ENCODE measurements at places on chromosomes 3 and 15.

DNA sequence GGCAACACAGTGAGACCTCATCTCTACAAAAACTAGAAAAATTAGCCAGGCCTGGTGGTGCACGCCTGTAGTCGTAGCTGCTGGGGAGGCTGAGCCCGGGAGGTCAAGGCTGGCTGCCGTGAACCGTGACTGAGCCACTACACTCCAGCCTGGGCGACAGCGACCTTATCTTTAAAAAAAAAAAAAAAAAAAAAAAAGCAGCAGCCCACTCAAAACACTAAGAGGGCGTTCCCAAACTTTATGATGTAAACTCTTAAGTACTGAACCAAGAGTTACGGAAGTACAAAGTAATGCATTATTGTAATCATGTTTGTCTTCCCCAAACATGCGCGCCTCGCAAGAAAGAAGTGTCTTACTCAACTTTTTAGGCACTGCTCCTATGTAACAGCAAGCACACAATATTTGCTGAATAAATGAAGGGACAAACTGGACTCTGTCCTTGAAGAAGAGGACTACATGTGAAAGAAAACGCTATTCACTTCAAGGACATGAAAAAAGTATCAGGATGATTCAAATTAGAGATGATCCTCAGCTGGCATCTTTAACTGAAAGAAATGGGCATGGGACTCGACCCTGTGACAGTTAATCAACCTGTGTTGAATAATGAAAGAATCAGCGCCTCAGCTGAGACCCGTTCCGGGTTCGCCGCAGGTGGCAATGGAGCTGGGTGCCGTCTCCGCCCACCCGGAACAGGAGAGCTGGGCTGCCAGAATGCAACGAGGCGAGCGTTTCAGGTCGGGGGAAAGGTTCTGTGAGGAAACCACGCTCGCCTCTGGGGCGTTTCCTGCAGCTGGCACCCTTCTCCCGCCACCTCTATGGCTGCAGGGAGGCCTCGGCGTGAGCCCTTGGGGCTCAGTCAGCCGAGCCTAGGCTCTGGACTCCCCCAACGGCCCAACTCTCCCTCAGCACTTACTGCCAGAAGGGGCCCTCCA lies 718 bp downstream of the SPG11 start:
- peak; percentile 71 for DNase-seq

GRCh38 chr3:133836497-133837158 lies 31.0 kb downstream of the SRPRB start:
- no peak for DNase-seq

- DNase-seq = no peak
These were observed 37.8 kb upstream of the SCN5A start for GRCh38 chr3:38687321-38687720.

DNA sequence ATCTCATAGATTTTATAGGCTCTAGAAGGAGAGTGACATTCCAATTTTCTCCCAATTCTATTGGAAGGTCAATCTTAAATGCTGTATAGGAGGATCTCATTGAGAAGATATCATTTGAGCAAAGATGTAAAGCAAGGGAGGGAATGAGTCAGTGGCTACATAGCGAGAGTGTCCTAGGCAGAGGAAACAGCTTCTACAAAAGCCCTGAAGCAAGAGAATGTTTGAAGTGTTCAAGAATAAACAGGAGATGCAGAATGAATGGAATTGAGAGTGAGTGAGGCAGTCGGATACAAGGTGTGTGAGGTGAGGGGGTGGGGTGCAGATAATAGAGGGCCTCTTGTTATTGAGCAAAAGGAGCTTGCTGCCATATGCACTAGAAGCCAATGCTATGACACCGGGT lies 545.9 kb downstream of the IGSF11 start:
- no peak for DNase-seq

DNA sequence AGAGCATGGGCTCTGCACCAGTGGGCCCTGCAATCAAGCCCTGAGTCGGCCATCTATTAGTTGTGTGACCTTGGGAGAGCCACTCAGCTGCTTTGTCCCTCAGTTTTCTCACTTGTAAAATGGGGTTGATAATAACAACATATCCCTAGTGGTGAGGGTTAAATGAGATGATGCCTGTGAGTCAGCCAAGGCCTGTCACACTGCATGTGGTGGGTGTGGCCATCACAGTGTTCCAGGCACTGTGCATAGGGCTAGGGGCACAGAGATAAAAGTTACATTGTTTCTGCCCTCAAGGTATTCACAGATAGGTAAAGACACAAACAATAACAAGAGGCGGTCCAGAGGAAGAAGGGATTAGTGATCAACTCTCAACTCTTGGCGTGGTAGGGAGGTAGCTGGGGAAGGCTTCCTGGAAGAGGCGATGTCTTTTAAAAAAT lies 19.5 kb downstream of the SMAD6 start:
- no peak for DNase-seq

GRCh38 chr3:81650187-81650586 lies 111.3 kb downstream of the GBE1 start:
- no peak for DNase-seq

- DNase-seq = no peak
These were observed 44.0 kb upstream of the SEC22A start for GRCh38 chr3:123157598-123158287.

- DNase-seq = no peak
These were observed 36.1 kb downstream of the NSMCE3 start for GRCh38 chr15:29233566-29233965.

GRCh38 chr15:80709542-80709941 lies 14.4 kb downstream of the ABHD17C start:
- no peak for DNase-seq

DNA sequence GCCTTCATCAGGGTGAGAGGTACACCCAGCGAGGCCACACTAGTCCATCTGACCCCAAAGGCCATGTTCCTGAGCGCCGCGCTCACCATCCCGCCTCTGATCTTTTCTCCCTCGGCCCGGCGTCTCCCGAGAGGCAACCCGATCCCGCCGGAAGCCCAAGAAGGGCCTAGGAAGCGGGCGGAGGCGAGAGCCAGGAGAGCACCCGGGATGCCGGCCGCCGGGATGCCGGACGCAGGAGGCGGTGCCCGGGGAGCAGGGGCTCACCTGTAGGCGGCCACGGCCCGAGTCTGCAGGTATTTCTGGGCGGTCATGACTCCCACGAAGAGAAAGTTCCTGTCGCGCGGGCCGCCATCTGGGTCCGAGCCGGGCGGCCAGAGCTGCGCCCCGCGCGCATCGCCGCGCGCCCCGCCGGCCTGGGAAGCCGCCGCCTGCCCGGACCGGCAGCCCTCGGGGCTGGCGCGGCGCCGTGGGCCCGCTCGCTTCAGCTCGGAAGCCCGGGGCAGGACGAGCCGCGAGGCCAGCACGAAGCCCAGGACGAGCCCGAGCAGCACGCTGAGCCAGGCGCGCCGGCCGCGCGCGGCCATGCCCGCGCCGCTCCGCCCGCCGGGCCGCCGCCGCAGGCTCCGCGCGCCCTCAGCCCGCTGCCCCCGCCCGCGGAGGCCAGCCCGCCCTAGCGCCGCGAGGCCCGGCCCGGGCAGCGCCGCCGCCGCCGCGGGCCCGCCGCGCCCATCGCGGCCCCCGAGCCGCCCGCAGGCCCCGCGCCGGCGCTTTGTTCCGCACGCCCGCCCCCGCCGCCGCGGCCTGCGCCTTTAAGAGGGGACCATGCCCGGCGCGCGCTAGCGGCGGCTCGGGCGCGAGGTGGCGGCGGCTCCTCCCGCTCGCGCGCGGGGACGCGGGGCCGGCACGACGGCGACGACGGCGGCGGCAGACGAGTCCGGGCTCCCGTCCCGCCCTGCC lies 697 bp downstream of the CHSY1 start:
- no peak for DNase-seq

DNA sequence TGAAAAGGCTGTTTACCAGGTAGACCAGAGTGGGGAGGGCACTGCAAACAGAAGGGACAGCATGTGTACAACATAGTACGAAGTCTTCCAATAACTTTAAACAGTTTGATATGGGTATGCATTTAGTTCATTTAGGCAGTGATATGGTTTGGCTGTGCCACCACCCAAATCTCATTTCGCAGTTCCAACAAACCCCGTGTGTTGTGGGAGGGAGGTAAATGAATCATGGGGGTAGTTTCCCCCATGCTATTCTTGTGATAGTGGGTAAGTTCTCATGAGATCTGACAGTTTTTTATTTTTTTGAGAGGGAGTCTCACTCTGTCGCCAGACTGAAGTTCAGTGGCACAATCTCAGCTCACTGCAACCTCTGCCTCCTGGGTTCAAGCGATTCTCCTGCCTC lies 7.6 kb upstream of the RAMAC start:
- no peak for DNase-seq

DNA sequence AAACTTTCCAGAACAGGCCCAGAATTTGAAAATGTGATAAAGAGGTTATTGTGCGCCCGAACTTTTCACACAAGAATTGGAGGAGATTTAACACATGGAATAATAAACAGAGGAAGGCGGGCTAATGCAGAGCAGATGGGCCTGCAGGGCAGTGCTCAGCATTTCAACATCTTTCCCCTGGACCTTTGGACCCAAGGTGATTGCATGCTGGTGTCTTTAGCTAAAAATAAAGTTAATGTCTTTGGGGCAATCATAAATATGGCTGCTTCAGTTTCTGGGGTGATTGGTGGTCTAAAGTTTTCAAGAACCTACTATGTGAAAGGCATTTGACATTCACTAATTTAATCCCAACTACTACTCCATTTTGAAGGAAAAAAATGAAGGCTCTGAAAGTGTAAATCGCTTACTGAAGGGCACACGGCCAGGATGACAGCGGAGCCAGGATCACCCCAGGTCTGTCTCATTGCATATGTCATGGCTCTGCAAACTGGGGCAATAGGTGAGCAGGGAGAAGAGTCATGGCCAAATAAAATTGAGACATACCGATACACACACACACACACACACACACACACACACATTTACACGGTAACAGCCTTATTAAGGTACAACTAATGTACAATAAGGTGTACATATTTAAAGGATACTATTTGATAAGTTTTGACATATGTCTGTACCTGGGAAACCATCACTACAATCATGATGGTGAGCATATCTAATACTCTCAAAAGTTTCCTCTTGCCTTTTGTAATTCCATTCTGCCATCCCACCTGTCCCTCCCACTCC lies 243.1 kb upstream of the LRRFIP2 start:
- DNase-seq = no peak

- no peak for DNase-seq
These were observed 5.6 kb downstream of the NEIL1 start for GRCh38 chr15:75352186-75353080.

- DNase-seq = no peak
These were observed 568.6 kb downstream of the TAFA4 start for GRCh38 chr3:68363796-68364195.

GRCh38 chr15:74783072-74783807 lies 1.4 kb downstream of the CSK start:
- no peak for DNase-seq

DNA sequence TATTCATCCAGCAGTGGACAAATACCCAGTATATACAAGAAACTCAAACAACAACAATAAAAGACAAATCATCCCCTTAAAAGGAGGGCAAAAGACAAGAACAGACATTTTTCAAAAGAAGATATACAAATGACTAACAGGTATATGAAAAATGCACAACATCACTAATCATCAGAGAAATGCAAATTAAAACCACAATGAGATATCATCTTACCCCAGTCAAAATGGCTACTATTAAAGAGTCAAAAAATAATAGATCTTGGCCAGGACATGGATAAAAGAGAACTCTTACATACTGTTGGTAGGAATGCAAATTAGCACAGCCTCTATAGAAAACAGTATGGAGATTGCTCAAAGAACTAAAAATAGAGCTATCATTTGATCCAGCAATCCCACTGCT lies 16.9 kb downstream of the DHX36 start:
- no peak for DNase-seq

DNA sequence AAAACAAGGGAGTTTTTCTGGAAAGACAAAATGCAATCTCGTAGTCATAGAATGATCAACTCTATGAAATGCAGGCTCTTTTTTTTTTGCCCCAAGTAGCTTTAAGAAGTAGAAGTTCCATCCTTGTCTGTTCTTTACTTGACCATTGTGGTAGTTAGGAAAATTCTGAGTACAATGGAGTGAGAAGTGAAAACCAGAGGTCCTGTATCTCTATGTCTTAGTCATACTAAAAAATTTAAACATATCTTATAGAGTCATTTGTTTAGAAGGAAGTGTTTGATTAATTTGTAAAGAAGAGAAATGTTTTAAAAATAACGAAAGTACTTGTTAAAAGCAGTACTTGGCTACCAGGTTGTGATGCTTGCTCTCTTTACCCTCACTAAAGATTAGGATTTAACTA lies 52.4 kb downstream of the PRKCI start:
- no peak for DNase-seq

DNA sequence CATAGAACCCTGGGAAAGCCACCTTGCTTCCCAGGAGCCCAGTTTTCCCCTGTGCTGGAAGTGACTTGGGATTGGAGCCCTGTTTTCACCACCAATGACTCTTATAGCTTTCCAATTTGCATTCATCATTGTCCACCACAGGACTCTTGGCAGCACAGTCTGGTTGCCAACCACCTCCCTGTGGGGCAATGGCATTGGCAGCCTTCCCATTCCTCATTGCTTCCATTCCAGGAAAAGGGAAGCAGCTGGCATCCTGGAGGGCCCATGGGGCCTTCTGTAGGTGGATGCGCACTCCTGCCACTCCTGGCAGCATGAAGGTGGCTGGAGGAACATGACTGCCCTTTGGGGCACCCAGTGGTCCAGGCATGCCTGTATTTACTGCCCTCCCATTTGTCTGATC lies 57.7 kb downstream of the FEM1B start:
- no peak for DNase-seq

DNA sequence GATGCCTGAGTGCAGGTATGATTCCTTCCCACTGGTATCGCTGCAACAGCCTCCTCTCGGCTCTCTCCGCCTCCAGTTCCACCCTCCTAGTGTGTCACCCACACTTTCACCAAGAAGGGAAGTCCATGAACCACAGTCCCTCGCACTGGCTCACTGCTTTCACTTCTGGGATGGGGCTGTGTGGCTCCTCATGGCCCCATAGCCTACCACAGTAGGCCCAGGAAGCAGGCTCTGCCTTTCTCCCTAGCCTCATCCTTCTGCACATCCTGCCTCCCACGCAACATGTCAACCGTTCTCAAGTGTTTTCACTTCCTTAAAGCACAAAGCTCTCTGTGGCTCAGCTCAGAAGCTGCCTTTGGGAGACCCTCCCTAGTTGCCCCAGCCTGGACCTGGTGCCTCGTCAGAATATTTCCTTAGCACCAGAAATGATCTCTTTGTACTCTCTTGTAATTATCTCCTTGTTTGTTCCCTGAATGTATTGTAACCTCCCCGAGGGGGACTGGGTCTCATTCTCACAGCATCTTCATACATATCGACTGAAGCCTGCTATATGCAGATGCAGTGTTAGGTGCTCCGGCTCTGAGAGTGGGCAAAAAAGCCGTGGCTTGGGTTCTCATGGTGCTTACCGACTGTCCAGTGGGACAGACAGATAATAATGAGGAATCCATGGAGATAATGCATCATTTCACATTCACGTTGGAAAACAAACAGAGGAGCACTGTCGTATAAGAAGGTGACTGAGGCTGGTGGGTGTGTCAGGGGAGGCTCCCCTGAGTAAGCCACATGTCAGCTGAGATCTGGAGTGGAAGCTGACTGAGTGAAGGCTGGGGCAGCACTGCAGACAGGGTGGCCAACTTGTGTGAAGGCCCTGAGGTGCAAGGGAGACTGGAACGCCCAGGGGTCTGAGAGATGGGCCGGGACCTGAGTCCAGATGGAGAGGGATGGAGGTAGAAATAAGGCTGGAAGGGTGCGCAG lies 107.1 kb downstream of the DGKG start:
- DNase-seq = no peak

- no peak for DNase-seq
These were observed 44.2 kb upstream of the TIPARP start for GRCh38 chr3:156630081-156630772.

- no peak for DNase-seq
These were observed 300.4 kb upstream of the ROPN1 start for GRCh38 chr3:124292329-124292728.

- DNase-seq = no peak
These were observed 326.6 kb upstream of the C2CD4B start for GRCh38 chr15:62491642-62492041.

- DNase-seq = no peak
These were observed 141.9 kb downstream of the NSMCE3 start for GRCh38 chr15:29127506-29128430.

Data from stimulated activated CD4-positive, alpha-beta T cell treated with anti-CD3 and anti-CD28 coated beads, TNF-alpha, amount 100 ng/mL, for 24 hours (primary cell).